H1 (cell line): ENCODE measurements at places on chromosomes 12 and 14.

GRCh38 chr12:131389054-131390013, 321.6 kb upstream of the SFSWAP start:
- DNase-seq, result no peak

GRCh38 chr12:25840678-25841465, 117.6 kb upstream of the RASSF8 start:
- DNase-seq, result no peak

- DNase-seq, result no peak
Observed at GRCh38 chr12:54229624-54230212, 40.9 kb upstream of the SMUG1 start.

- DNase-seq, result no peak
Observed at GRCh38 chr12:109605599-109606228, 32.1 kb downstream of the MVK start.

GRCh38 chr14:97388408-97388807, 591.2 kb downstream of the VRK1 start:
- DNase-seq, result no peak

DNA sequence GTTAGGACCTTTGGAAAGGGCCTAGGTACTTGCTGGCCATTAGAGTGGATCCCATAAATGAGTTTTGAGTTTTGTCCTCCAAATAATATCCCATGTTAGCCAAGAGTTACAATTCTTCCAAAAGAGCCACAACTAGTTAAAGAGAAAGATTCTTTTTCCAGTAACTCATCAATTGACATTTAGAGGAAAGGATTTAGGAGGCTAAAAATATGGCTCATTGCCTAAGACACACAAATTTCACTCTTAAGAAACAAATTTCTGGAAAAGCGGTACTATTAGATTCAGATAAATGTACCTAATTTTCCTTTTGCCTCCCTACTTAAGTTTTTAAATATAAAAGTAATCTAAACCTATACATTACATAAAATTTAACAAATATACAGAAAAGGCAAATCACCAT, 21.3 kb downstream of the DACT1 start:
- DNase-seq, result no peak

- DNase-seq, result no peak
Observed at GRCh38 chr12:106918746-106919145, 37.0 kb upstream of the TMEM263 start.
